ENCODE measurements at places on chromosomes 11 and 22.

- no peak for DNase-seq
Observed at GRCh38 chr11:130179396-130180306, 20.1 kb downstream of the ST14 start.

- no peak for DNase-seq
Observed at GRCh38 chr11:131253142-131253655, 117.2 kb upstream of the NTM start.

DNA sequence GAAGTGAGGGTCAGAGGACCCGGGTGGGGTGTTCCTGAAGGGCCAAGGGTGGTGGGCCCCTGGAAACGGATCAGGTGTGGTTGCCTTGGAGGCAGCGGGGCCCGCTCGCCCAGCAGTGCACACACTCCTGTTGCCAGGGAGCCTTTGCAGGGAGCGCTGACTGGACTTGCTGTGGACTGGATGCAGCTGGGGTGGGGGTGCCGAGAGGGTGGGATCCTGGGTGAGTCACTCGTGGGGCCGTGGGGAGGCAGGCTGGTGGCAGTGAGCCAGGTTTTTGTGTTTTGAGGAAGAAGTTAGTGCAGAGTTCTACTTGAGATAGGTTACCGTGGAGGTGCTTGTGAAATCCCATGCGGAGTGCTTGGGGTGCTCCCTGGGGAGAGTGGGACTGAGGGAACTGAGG lies 1.3 kb downstream of the MRPL23 start:
- DNase-seq = no peak

GRCh38 chr11:126751242-126751641 lies 249.3 kb downstream of the KIRREL3 start:
- no peak for DNase-seq

DNA sequence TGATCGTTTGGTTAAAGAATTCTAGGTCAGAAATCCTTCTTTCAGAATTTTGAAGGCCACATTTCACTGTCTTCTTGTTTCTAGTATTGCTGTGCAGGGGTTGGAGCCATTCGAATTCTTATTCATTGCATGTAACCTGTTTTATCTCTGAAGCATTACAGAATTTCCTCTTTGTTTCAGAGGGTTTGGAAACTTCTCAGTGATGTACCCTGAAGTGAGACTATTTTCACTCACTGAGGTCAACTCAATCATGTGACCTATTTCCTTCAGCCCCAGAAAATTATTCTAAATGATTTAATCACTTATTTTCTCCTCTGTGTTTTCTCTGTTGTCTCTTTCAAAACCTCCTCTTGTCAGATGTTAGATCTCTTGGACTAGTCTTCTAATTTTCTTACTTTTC lies 147.8 kb downstream of the ENTHD1 start:
- DNase-seq = no peak

DNA sequence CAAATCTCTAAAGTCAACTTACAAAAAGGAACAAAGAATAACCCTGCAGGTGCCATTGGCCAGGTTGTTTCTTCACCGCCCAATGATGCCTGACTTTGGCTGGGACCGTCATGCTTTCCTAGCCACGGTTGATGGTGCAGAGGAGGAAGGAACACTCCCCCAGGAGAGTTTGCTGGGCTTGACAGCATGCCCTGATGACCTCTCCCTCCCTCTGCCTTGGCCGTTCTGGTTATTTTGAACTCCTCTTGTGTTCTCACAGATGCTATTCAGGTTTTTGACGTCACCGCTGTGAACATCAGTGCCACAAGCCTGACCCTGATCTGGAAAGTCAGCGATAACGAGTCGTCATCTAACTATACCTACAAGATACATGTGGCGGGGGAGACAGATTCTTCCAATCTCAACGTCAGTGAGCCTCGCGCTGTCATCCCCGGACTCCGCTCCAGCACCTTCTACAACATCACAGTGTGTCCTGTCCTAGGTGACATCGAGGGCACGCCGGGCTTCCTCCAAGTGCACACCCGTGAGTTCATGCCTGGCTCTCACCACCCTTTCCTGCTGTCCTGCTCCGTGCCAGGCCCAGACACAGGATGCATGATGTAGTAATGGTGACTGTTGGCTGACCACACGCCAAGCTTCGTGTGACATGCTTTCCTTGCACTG lies 89.0 kb upstream of the OR4B1 start:
- DNase-seq = no peak

DNA sequence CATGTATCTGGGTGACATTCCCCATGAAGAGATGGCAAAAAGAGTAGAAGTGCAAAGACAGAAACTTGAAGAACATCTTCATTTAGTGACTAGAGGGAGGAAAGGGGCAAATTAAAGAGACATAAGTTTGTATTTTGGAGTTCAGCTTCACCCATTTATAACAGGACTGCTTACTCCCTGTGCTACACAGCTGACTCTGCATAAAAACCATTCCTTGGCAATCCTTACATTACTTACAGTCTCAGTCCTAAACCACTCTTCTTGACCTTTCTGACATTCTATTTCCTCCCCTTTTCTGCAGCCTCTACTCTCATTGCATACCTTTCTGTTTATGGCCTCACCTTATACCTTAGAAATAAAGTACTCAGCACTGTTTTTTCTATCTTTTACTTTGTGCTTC lies 6.8 kb upstream of the SERGEF start:
- DNase-seq = no peak

DNA sequence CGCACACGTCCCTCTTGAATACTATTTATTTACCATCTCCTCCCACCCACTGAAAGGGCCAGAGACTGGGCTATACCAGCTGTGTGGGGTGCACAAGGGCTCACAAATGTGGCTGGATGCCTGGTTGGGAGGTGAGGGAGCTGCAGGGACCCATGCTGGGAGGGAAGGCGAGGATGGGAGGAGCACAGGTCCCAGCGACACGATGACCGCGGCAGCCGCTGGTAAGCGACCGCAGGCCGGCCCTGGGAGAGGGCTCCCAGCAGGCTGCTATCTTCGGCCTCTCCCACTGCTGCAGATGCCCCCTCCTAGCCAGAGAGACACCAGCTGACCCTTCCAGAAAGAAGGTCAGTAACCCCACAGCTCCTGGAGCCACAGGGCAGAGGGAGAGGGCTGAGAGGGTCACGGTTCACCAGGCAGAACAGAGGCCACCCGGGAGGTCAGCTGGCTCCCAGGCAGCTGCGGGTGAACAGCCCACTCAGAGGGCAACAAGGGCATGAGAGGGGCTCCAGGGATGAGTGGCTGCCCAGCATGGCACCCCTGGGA lies 163.9 kb downstream of the CRYBB2 start:
- no peak for DNase-seq

DNA sequence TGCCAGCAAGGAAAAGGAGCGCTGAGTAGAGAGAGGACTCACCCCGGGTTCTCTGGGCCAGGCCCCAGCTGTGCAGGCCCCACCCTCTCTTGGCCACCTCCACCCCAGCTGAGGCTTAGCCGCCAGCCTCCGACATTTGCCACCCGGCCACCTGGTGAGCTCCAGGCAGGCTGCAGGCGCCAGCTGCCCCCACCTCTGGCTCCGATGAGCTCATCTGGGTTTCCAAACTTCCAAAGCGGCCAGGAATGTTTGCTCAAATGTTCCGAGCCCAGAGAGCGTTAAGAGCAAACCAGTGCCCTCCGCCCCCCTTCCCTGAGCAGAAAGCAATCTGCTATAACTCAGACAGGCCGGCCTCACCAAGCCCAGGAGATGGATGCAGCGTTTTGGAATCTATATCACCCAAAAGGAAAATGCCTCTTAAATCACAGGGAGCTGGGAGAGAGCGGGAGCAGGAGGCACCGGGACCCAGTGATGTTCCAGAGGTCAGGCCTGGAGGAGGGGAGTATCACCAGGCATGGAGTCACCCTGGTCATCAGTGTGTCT lies 9.1 kb upstream of the MN1 start:
- no peak for DNase-seq

GRCh38 chr11:116424615-116425261 lies 348.0 kb downstream of the BUD13 start:
- DNase-seq = no peak

DNA sequence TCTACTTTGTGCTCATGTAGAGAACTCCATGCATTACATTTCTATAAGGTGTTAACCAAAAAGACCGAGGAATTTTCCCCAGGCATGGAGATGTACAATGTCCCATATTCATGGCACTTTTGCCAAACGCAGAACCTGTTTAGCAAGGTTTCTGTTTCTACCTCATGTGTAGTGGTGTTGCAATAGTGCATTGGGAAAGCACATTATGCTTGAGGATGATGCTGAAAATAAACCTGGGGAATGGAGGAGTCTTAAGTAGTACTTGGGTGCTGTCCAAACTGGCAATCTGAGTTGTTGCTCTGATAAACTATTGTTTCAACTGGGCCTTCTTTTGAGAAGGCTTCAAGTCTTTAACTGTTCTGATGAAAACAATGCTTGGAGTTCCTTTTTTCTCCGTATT lies 11.5 kb upstream of the MUC15 start:
- DNase-seq = no peak

DNA sequence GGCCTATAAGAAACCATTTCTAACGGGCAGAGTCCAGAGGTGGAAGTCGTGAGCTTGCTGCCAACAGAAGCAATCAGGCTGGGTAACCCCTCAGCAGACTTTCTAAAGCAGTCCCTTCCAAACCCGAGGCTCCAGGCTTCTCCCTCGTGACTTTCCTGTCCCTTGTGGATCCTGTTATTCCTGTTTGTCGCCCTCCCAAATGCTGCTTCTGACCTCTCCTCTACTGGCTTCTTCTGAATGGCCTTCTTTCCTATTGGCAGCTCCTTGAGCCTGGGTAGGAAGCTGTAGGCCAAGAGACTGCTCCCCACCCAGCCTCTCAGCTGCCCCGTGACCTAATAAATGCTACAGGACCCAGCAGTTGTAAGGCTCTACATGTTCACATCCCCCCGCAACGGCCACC lies 35.0 kb downstream of the MAFF start:
- no peak for DNase-seq

- no peak for DNase-seq
Observed at GRCh38 chr11:105032495-105032894, 2.4 kb downstream of the CASP1 start.

- DNase-seq = no peak
Observed at GRCh38 chr22:29128891-29129807, 56.3 kb downstream of the KREMEN1 start.

- no peak for DNase-seq
Observed at GRCh38 chr11:98061858-98062257, 958.9 kb upstream of the CNTN5 start.

DNA sequence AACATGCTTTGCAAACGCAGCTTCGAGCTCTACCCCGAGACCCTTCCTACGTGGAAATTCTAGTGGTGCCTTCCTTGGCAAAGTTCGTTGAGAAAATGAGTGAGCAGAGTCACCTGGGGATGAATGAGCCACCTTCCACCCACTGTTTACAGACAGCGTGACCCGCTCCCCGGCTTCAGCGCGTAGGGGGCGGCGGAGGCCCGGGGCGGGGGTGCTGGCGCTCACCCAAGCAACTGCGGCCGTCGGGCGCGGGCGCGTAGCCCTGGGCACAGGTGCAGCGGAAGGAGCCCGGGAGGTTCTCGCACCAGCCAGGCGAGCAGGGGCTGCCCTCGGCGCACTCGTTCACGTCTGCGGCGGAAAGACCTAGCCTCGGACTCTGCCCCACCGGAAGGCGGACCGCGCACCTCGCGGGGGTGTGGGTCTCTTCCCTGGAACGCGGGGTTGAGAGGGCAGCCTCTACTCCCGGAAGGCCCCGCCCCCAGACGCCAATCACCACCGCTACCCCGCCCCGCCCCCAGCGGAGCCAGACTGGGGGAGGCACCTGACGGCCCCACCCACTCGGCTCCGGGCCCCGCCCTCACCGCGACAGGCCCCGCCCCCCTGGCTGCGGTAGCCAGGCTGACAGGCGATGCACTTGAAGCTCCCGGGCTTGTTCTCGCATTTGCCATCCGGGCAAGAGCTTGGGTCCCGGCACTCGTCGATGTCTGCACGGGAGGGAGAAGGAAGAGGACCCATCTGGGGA lies 11.8 kb downstream of the LTBP3 start:
- peak; percentile 97 for DNase-seq

DNA sequence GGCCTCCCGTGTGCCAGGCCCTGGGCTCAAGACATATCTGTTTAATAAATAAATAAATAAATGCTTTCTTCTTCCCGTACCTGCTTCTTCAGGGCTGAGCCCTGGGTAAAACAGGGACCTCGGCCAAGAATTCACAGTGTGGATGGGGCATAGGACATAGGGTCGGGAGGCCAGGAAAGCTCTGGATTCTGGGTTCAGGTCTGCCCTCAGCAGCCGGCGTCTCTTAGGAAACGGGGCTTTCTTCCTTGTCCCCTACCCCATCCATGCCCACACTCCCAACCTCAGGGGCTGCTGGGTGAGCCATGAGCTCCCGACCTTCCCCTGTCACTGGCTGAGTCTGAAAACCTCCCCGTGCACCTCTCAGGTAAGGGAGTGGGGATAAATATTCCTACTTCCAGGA lies 55.7 kb upstream of the ALX4 start:
- DNase-seq = no peak

- DNase-seq = no peak
Observed at GRCh38 chr22:46479046-46479445, 58.4 kb downstream of the CELSR1 start.

DNA sequence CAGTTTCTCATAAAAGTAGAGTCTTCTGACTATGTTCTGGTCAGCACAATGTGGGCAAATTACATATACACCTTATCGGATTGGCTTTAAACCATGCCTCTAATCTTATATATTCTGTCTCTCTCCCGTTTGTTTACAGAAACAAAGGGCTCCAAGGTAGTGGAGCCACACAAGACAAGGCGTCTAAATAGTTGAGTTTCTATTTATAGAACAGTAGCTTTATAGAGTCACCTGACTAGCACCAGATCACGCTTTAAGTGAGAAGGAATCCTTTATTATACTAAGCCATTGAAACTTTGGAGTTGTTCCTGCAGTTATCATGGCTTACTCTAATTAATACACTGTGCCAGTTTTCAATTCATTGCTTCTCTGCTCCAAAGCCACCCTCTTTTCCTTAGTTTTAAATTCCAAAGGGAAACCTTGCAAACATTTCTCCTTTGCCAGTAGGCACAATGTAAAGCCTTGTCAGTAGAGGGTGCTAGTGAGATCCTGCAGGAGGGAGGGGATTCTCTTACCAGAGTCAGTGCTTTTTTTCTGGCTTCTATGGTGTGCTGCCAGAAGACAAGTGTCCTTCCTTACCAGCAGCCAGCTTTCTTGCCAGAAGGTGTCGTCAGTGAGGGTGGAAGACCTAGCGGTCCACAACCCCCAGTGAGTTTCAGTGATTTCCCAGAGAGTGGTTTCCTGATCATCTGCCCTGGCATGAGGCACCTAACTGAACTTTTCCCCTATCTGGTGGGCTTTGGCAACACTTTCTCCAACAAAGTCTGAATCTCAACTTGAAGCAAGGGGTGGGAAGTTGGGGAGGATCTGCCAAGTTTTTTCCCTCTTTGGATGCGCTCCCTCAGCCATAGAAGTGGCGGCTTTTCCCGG lies 71.7 kb downstream of the RAB38 start:
- peak; percentile 17 for DNase-seq

GRCh38 chr11:130146796-130147195 lies 12.8 kb upstream of the ST14 start:
- peak; percentile 29 for DNase-seq

- no peak for DNase-seq
Observed at GRCh38 chr11:17750801-17751165, 16.2 kb downstream of the KCNC1 start.

GRCh38 chr11:33687733-33688479 lies 12.7 kb downstream of the C11orf91 start:
- DNase-seq = no peak

- DNase-seq = no peak
Observed at GRCh38 chr22:17751596-17751995, 22.7 kb downstream of the BID start.

- DNase-seq = no peak
Observed at GRCh38 chr11:11589437-11589836, 32.4 kb downstream of the GALNT18 start.

- DNase-seq = no peak
Observed at GRCh38 chr11:86174101-86175046, 70.2 kb upstream of the EED start.

- no peak for DNase-seq
Observed at GRCh38 chr22:47116426-47117341, 354.2 kb downstream of the TBC1D22A start.
